LNCaP clone FGC (cell line): ENCODE measurements at places on chromosomes 12 and 14.

DNA sequence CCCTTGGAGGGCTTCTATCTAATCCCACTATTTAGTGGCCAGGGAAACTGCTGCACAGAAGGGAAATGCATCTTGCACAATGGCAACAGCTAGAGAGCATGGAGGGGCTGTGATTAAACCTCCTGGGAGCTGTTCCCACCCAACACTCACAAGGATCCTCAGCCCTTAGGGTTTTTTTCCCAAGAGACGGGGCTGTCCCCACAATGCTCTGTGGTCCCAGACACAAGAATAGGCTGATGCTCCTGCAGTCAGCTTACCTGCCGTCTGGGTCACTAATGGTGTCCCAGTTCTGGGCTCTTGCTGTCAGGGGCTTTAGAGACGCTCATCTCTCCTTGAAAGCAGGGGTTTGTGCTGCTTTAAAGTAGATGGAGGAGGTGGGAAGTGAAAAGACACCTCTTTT is 4.6 kb downstream of the SERPINA1 start:
- DNase-seq, result no peak

DNA sequence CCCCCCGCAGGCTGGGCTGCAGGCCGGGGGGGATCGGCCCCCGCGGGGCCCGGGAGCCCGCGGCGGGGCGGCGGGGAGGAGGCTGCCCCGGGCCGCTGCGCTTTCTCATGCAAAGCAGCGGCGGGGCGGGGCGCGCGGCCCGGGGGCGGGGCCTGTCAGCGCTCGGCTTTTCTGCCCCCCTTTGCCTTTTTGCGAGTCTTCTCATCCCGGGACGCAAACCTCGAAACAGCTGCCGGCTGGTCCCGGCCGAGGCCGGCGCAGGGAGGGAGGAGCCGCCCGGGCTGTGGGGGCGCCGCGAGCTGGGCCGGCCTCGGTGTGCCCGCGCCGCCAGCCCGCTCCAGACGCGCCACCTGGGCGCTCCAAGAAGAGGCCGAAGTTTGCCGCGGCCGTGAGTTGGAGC is at the start of gene FZD10:
Gene FZD10 (plus strand): TSS at position 198 of the 400 bp plus-strand sequence. CDS start 479 bp downstream, outside the sequence.
- no peak for DNase-seq

DNA sequence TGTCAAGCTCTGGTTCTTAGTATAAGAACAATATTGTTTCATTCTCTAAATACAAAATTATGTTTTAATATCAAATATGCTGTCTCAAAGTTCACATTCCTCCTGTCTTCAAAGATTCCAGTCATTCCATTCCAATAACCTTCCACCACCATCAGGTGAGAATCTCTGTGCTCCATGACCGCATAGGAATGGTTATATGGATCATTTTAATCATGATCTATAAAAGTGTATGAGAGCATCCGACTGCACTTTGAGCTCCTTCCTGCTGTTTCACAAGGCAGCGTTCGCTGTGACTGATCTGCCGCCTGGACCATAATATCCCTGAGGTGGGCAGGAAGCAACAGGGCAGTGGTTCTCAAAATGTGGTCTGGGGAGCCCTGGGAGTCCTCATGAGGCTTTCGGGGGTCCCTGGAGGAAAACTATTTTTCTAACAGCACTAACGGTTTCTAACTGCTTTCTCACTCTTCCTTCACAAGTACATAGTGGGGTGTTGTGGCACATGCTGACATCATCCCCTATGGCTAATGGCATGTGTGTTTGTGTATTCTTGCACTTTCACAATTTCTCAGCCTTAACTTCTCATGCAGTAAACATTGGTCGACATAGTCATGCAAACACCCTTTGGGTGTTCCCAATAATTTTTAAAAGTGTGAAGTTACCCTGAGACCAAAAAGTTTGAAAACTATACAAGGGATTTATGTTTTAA is 137.4 kb downstream of the ANO2 start:
- DNase-seq, result no peak

DNA sequence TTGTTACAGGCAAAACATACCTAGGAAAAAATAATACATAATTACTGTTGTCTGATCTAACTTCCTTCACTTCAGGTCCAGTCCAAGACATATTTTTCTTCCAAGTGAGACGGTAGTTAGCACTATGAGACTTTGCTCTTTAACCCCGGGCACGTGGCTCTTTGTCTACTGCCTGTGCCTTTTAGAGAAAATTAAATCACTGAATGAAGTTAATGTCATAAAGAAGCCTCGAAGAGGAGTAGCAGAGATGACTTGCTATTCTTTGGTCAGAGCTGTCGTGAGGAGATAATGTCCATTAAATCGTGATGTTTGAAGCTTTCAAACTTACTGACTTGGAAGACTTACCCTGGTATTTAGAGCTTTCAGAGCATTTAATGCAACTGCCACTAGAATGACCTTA is 8.7 kb downstream of the TESPA1 start:
- no peak for DNase-seq

GRCh38 chr12:96248136-96248931 is 54.2 kb downstream of the ELK3 start:
- no peak for DNase-seq

- DNase-seq, result no peak
These were observed 6.0 kb upstream of the RNASE6 start for GRCh38 chr14:20775043-20775442.

- peak; percentile 37 for DNase-seq
These were observed at the start of gene OAS3 for GRCh38 chr12:112937741-112938719. Gene OAS3, plus strand, starts transcription at chr12:112938474. Its CDS starts 57 bp downstream, at chr12:112938531.
